ENCODE measurements at places on chromosomes 7 and 10.

GRCh38 chr7:101164071-101164840, 1.1 kb downstream of the VGF start:
- DNase-seq: no peak

- DNase-seq: no peak
Observed at GRCh38 chr10:131641898-131642297, 258.9 kb upstream of the PPP2R2D start.

DNA sequence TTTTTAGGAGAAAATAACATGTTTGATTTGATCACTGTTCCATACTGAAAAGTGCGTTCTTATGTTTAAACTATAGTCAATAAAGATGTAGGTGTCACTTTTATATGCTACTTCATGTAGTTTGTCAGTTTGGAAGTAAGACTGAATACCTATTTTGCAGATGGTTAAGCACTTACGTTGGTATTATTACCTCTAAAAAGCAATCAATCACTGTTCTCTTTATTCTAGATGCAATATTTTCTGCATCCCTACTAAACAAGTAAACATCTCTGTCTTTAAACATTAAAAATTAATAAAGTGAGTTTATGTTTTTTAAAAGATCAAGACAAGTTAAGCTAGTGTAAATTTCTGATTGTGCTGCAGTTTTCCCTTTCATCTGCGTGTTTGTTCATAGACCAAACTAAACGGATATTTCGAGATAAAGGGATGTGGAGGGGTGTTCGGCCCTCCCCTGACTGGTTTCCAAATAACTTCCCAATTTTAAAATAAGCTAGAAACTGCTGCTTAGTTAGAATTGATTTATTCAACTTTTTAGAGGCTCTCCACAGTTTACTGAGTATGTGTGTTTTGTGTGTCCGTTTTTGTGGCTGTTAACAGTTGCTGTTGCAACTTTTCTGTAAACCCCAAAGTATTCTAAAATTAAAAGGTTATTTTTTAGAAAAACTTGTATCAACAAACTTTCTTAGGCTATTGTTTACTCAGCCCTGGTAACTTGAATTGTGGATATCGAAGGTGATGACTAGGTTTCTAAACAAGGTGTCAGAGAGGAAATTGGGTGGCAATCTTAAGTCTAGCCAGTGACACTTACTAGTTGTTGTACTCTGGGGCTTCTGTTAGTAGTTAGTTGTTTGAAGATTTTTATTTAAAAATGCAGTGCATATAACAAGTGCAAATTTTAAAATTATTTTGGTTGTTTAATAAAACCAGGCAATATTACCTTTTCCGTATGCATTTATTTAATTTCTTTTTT, 974 bp downstream of the KIF11 start:
- no peak for DNase-seq

GRCh38 chr7:27634671-27635493, 27.8 kb downstream of the HIBADH start:
- DNase-seq: no peak

DNA sequence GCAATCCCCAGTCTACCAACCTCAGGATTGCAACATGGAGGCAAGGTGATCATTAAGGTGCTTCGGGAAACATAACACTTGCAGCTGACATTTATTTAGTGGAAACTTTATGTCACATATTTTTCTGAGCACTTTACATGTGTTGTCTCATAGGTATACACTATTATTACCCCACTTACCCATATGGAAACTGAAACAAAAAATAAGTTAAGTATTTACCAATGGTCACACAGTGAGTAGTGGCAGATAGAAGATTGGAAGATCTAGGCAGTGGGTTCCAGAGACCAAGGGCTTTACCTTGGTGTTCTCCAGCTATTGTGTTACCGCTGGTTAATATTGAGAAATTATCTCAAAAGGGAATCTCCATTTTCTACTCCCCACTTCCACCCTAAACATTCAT, 1279.1 kb upstream of the SORCS1 start:
- DNase-seq: no peak

GRCh38 chr7:75537731-75538130, 45.6 kb downstream of the SPDYE5 start:
- DNase-seq: no peak

DNA sequence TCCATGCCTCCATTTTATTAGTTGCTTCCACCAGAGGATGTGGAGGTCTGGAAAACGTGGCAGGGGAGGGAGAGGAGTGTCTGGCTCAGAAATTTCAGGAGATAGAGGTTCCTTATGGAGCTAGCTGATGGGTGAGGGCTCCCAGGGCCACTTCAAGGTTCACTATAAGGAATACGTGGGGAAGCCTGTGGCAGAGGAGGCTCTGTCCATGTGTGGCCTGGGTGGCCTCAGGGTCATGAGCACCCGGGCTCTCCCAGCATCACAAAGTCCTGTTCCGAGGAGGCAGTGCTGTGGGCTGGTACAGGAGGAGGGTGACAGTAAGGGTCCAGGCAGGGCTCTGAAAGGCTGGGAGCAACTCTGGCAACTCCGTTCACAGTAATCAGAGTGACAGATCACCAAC, 24.6 kb downstream of the ARHGAP22 start:
- DNase-seq: no peak

- DNase-seq: no peak
Observed at GRCh38 chr7:134662871-134663205, 16.2 kb downstream of the BPGM start.

- DNase-seq: peak; percentile 1
Observed at GRCh38 chr10:130301021-130301892, 165.1 kb downstream of the GLRX3 start.

- DNase-seq: no peak
Observed at GRCh38 chr7:107502797-107503196, 32.9 kb downstream of the GPR22 start.

DNA sequence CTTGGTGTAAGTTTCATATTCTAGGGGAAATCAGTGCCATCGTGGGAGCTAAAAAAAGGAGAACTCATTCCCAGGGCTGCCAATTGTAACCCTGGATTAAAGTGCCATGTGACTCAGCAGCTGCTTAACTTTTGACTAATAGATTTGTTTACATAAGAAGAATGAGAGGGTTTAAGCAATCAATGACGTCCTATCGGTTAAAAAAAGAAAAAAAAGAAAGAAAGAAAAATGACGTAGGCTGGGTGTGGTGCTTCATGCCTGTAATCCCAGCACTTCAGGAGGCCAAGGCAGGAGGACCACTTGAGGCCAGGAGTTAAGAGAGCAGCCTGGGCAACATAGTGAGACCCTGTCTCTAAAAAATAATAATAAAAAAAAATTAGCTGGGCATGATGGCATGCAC, 116.2 kb upstream of the AFAP1L2 start:
- DNase-seq: no peak

GRCh38 chr7:22331704-22332103, 25.2 kb downstream of the RAPGEF5 start:
- no peak for DNase-seq
